ENCODE measurements at places on chromosomes 2 and 18.

GRCh38 chr2:120712180-120712681 is 23.4 kb upstream of the GLI2 start:
- DNase-seq: no peak

DNA sequence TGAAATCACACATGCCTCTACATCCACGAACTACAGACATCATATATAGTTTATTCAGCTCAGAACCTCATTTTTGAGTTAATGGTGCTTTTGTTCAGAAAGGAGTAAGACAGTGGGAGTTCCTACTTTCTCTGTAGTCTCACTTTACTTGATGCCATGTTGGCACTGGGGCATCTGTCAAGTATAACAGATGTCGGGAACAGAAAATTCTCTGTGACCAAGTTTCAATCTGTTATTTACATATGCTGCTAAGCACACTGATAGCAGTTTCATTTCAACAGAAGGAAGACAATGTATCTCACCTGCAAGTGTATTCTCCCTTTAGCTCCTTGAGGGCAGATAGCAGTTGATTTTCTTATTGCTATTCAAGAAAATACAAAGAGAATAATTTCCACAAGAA is 774.1 kb downstream of the METTL4 start:
- DNase-seq: no peak

DNA sequence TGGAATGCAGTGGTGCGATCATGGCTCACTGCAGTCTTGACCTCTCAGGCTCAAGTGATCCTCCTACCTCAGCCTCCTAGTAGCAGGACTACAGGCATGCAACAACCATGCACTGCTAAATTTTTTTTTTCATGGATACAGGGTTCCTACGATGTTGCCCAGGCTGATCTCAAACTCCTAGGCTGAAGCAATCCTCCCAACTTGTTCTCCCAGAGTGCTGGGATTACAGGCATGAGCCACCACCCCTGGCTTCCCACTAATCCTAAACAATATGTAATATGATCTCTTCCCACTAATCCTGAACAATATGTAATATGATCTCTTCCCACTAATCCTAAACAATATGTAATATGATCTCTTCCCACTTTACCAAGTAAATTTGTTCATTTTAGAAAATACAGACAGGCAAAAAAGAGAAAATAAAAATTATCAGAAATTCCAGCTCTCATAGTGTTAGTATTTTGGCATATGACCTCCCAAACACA is 33.7 kb upstream of the C18orf32 start:
- no peak for DNase-seq

GRCh38 chr2:3125761-3126130 is 251.9 kb downstream of the EIPR1 start:
- DNase-seq: no peak

DNA sequence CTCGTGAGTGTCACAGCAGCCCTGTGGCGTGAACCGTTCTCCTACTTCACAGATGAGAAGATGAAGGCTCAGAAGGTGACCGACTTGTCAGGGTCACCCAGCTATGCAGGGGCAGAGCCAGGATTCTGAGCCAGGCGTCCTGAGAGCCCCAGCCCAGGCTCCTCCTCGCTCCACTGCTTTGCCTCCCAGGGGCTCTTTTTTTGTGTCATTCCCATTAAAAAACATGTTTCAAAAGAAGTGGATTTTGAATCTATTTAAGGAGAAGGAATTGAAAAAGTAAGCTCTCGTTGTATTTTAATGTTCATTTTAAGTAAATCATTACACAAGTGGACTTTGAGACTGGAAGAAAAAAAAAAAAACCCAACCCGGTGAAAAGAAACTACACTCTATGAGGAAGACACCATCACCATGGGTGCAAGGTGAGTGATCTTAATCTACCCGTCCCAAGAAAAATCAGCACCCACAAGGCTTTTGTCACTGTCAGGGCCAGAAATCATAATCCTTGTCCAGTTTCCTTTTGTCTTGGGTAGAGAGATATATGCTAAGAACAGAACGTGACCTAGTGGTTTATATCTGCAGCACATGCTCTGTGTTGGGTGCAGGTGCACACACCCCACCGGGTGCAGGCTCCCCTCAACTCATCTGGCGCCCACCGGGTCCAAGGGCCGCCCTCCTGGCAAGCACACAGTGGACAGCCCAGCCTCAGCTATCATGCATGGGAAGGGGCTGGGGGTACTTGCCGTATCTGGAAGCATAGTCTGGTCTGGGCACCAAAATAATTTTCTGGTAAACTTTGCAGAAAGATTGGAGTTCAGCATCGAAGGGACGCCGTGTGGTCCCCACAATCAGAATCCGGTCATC is 73.5 kb upstream of the ASB18 start:
- no peak for DNase-seq

DNA sequence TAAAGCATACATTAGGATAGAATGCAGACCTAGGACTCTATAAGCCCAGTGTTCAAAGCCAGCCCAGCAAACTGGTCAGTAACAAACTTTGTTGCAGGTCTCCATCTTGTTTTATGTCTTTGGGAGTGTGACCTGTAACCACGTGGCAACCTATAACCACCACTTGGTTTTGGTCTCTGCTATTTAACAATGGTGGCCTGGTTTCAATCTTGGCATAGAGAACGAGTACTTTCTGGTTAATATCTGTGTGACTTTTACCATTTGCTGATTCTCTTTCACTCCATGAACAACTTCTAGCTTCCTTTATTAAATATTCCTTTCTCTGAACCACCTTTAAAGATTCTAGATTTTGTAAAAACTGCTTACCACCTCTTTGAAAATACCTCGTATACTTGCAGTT is 118.5 kb downstream of the KCNS3 start:
- DNase-seq: no peak

DNA sequence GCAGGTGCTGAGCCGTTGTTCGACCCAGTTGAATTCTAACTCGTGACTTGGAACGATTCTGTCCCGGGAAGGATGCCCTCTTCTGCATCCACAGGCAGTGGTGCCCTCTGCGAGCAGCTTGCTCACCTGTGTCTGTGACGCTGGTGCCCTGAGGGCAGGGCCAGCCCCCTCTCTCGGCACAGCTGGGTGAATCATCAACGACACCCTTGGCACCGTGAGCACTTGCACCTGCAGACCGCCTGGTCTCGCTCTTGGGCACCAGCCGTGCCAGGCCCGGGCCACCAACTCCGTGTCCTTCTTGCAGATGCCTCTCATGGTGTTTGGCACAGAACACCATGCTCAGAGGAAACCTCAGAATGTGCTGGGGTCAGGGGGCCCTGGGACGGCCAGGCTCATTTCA is 75.0 kb downstream of the SLC66A2 start:
- DNase-seq: no peak
